Aorta (tissue), 5 donors: ENCODE measurements at places on chromosomes 5 and 9. TPM values are rescaled to one million over a fixed set of nuclear protein-coding genes. Genes with fewer than 3 reads are reported as not detected.
A peak's percentile ranks its signal among the peaks of the same experiment; 100 is the strongest.

Gene EIF4E1B
- not detected for polyA plus RNA-seq

Gene PRLR
- 0.08 TPM for polyA plus RNA-seq

Gene ADCY2
- polyA plus RNA-seq, result 6.4 TPM

Gene CARTPT
- polyA plus RNA-seq, result 0.51 TPM

Gene PTPDC1
- polyA plus RNA-seq, result 4.0 TPM

DNA sequence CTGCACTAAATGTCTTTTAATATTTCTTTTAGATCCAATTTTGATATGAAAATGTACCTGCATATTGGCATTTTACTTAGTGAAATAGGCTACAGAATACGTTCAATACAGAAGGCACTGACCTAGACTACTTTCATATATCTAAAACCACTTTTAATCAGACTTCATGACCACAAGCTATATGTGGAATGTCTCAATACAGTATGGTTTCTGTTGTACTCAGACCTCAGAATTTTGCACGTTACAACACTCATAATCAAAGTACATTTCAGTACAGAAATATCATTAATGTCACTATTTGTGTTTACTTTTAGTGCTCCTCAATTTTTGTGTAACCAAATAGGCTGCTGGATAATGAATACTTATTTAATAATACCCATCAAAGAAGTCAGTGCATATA is 74.8 kb downstream of the MEF2C start:
- H3K36me3 ChIP-seq, result peaks cover 2% of the 10 kb centered on the region
- DNase-seq, result no peak
- no peak overlapping the region for H3K27ac ChIP-seq
- no peak overlapping the region for H3K4me3 ChIP-seq
- peaks cover 3% of the 10 kb centered on the region for H3K4me1 ChIP-seq
- H3K27me3 ChIP-seq, result no peaks in the 10 kb centered on the region

GRCh38 chr5:92795633-92796032 is 785.4 kb downstream of the NR2F1-AS1 start:
- H3K36me3 ChIP-seq, result no peaks in the 10 kb centered on the region
- no peak overlapping the region for H3K27ac ChIP-seq
- no peaks in the 10 kb centered on the region for H3K27me3 ChIP-seq
- no peaks in the 10 kb centered on the region for H3K4me1 ChIP-seq
- DNase-seq, result no peak
- H3K4me3 ChIP-seq, result no peak overlapping the region

DNA sequence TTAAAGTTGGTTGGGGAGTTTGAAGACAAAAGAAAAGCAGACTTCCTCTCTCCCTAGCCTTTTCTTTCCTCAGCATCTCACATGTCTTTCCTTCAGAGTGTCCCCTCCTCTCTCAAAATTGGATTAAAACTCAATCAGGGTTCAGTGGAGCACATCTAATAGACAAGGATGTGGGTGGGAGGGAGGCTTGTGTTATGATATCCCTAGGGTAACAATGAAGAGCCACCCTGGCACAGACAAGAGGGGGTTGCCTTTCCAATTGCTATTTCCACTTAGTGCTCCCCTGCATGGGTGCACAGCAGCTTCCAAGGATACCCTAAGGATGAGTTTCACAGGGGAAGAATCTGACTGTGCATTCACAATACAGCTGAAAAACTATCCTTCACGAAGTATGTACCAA is 585.2 kb upstream of the C9orf72 start:
- no peaks in the 10 kb centered on the region for H3K27me3 ChIP-seq
- H3K27ac ChIP-seq, result no peak overlapping the region
- no peak for DNase-seq
- H3K36me3 ChIP-seq, result no peaks in the 10 kb centered on the region
- H3K4me1 ChIP-seq, result no peaks in the 10 kb centered on the region

DNA sequence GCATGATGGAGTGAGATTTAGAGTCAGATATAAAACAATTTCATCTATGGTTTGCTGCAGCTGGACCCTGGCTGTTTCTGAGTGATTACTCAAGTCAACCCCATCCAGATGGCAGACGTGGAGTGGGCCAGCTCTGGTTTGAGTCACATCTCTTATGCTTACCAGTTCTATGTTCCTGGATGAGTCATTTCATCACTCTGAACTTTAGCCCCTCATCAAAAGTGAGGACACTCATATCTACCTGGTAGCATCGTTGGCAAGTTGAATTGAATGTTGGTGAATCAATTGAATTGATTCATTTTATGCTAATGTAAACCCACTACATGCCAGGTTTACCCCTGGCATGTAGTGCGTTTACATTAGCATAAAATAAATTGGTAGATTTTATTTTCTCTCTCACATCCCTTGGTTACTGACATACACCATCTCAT is 176.4 kb downstream of the FGF18 start:
- H3K4me1 ChIP-seq, result no peaks in the 10 kb centered on the region
- no peak for DNase-seq
- H3K27me3 ChIP-seq, result no peaks in the 10 kb centered on the region
- no peak overlapping the region for H3K4me3 ChIP-seq
- no peak overlapping the region for H3K27ac ChIP-seq
- no peaks in the 10 kb centered on the region for H3K36me3 ChIP-seq

DNA sequence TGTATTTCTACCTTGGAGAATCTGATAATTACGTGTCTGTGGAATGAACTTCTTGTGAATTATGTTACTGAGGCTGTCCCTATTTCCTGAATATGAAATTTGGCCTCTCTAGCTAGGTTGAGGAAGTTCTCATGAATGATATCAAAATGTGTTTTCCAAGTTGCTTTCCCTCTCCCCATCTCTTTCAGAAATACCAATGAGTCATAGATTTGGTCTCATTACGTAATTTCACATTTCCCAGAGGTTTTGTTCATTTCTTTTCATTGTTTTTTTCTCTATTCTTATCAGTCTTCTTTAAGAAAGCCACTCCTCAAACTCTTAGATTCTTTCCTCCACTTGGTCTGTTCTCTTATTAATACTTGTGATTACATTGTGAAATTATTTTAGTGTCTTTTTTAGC is 923.8 kb upstream of the CDH9 start:
- H3K27ac ChIP-seq, result no peak overlapping the region
- H3K4me3 ChIP-seq, result no peak overlapping the region
- no peaks in the 10 kb centered on the region for H3K27me3 ChIP-seq
- DNase-seq, result no peak
- no peaks in the 10 kb centered on the region for H3K4me1 ChIP-seq

DNA sequence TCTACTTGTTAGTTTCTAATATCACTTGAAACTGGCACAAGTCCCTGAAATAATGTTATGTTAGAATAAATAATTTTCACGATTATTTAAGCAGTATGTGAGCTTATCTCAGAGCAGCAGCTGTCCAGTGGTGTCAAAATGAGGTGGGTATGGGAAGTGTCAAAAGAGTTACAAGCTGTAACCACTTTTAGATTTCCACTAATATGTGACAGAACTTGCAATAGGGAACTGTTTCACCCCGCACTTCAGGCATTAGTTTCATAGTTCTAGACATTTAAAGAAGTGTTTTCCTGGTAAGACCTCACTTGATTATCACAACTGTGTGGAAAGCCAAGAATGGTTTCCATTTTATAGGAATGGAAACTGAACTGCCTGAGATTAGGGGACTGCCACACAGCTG is 2.9 kb upstream of the ISCA1 start:
- H3K4me3 ChIP-seq, result no peak overlapping the region
- H3K4me1 ChIP-seq, result no peaks in the 10 kb centered on the region
- no peaks in the 10 kb centered on the region for H3K27me3 ChIP-seq
- no peaks in the 10 kb centered on the region for H3K36me3 ChIP-seq
- no peak overlapping the region for H3K27ac ChIP-seq
- DNase-seq, result no peak

DNA sequence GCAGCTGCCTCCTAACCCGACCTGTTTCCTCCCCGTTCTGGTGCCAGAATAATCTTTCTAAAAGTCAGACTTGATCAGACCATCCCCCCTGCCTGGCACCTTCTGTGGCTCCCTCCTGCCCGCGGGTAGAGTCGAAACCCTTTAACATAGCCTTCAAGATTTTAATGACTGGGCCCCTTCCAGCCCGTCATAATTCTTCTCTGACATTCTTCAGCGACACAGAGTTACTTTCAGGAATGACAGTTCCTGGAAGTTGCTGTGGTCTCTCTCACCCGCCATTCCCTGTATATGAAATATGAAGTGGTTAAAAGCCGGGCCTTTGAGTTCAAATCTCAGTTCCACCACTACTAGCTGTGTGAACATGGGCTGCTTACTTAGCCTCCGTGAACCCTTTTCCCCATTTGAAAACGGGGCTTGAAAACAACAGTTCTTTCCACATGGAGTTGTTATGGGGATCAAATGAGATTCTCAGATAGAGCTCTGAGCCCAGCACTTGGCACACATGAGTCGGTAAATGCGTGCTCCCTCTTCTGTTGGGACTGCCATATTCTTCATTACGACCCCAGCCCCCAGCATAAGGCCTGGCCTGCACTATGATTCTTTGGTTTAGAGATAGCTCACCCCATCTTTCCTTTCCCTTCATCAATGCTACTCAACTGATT is 737 bp downstream of the NANS start:
- peak overlapping the region; percentile 94 for H3K27ac ChIP-seq
- H3K4me3 ChIP-seq, result peak overlapping the region; percentile 56
- no peaks in the 10 kb centered on the region for H3K27me3 ChIP-seq
- no peak for DNase-seq

- no peak for DNase-seq
- no peaks in the 10 kb centered on the region for H3K4me1 ChIP-seq
- no peak overlapping the region for H3K4me3 ChIP-seq
- H3K27ac ChIP-seq, result no peak overlapping the region
- H3K27me3 ChIP-seq, result no peaks in the 10 kb centered on the region
- peaks cover 3% of the 10 kb centered on the region for H3K36me3 ChIP-seq
Measured at GRCh38 chr5:80231243-80231642, 24.6 kb downstream of the SERINC5 start.

DNA sequence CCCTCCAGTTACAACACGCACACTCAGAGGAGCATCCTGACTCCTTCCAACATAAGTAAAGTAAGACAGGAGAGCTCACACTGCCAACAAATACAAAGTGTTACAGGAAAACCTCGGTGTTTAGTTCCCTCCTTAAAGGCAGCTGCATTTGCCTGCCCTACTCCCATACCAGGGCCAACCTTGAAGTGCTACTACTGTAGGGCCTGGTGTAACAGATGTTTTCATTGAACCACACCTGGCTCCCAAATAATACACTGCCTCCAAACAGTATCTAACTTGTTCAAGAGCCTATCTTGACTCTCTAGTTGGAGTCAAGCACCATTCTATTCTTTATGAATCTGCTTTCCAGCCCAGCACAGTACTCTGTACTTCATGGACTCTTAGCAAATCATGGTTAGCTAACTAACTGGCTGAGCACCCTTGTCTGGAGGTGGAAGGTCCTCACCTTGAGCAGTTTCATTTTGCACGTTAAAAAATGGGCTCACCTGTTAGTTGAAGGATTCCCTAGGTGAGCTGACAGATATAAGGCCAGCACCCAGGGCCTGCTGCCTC is 34.6 kb downstream of the TTC39B start:
- no peak overlapping the region for H3K4me3 ChIP-seq
- no peaks in the 10 kb centered on the region for H3K36me3 ChIP-seq
- DNase-seq, result no peak
- H3K27ac ChIP-seq, result no peak overlapping the region

DNA sequence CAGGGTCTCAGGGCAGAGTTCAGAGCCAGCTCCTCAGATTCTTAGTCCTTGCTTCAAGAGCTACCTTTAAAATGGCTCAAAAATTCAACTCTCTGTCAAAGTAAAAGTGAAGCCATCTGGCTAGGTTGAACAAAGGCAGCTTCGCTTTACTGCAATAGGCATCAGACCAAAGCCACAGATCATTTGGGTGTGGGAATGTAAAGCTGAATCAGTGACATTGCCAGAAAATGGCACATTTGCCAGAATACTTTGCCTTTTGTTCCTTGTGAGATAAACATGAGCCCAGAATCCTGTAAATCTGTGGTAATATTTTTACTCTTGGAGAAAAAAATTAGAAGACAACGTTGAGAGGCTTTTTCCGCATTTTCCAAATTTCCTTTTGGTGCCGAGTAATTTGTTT is 210.5 kb downstream of the PALM2AKAP2 start:
- no peaks in the 10 kb centered on the region for H3K27me3 ChIP-seq
- H3K36me3 ChIP-seq, result no peaks in the 10 kb centered on the region
- no peak overlapping the region for H3K27ac ChIP-seq
- DNase-seq, result no peak

DNA sequence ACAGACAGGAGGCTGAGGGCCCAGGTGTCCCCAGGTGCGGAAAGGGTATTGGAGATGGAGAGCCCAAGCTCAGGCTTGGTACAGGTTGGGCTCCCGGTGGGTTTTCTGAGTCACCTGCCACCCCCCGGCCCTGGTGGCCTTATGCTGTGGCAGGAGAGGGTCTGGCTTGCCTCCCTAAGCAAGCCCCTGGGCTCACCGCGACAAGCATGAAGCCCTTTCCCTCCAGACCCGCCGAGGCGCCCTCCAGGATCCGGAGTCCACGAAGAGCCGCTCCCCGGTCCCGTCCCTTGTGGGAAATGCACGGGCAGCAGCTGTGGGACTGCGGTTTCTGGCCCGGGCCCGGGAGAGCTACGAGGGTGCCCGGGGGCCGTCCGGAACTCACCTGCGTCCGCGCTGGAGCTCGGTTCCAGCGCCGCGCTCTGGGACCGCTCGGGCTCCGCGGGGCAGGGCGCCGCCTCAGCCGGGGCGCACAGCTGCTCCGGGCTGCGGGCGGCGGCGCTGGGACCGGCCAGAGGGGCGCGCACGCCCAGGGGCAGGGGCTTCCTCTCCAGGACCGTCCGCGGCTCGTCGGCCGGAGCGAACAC is 757 bp downstream of the SAPCD2 start:
- DNase-seq, result no peak
- H3K4me1 ChIP-seq, result no peaks in the 10 kb centered on the region
- H3K27me3 ChIP-seq, result no peaks in the 10 kb centered on the region
- no peak overlapping the region for H3K4me3 ChIP-seq

DNA sequence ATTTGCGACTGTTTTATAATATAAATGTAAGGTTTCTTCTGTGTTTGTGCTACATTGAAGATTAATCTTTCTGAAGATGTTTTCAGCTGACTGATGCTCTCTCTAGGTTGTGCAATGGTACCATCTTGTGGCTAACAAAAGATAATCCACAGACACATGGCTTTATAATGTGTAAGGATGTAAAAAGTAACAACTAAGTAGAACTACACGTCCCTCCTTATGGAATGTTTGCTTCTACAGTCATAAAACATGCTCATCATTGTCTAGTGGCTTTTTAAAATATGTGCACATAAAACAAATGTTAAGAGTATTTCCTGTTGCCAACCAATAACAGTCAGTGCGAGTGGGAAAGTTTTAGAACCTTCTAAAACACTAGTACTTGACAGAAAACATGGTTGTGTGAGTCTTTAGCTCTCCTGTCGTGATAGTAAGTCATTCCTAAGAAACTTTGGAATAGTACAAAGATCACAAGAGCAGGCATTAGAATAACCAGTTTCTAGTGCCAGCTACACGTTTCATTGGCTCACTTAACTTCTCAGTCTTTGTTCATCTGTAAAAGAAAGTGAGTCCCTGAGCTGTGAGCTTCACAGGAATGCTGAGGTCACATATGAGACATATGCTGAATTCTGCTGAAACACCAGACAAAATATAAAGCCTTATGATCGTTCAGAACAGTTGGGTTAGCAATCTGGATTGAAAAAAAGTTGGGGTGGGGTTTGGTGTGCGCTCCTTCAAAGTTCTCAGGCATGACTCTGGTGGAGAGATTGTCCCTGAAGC is 75.7 kb upstream of the GLIS3 start:
- H3K27ac ChIP-seq, result no peak overlapping the region
- no peaks in the 10 kb centered on the region for H3K36me3 ChIP-seq
- H3K4me3 ChIP-seq, result no peak overlapping the region
- no peak for DNase-seq
